Putamen (tissue), 1 donor: ENCODE measurements at places on chromosomes 5 and 9.

- no peak for DNase-seq
Observed at GRCh38 chr5:60835554-60835953, 8.5 kb downstream of the ELOVL7 start.

GRCh38 chr9:21585756-21586752 lies 103.9 kb upstream of the IFNE start:
- no peak for DNase-seq

DNA sequence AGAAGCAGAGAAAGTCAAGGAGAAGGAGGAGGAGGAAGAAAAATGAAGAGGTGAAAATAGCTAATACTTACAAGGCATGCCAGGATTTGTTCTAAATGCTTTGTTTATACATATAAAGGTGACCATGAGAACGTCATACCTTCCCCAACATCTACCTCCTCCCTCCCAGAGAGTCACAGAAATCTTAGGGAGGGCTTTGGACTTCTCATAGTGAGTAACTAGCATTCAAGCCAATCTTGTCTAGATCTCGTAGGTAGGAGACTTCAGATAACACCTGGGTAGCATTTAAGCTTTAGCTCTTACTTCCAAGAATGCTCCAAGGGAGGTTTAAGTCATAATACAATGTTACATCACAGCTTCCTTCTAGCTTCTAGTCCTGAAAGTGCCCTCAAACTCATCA lies 36.5 kb upstream of the GPBP1 start:
- no peak for DNase-seq

- no peak for DNase-seq
Observed at GRCh38 chr5:14359069-14360043, 216.2 kb downstream of the TRIO start.

DNA sequence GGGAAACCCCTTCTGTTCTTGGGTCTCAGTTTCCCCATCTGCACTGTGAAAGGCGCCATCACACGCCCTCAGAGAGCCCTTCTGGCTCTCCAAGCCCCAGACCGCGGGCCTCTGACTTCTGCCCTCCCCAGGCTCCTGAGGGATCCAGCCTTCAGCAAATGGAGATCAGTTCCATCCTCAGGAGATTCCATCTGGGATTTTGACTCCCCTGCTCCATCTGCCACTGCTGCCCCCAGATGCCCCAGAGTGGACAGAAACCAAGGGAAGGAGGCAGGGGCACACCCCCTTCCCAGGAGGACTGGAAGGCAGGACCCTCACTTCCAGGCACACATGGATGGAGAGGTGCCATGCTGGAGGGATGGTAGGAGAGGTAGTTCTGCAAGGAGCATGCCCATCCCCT lies 18.7 kb upstream of the RPS14 start:
- no peak for DNase-seq

GRCh38 chr5:483011-483410 lies 40.0 kb downstream of the EXOC3 start:
- DNase-seq, result no peak

DNA sequence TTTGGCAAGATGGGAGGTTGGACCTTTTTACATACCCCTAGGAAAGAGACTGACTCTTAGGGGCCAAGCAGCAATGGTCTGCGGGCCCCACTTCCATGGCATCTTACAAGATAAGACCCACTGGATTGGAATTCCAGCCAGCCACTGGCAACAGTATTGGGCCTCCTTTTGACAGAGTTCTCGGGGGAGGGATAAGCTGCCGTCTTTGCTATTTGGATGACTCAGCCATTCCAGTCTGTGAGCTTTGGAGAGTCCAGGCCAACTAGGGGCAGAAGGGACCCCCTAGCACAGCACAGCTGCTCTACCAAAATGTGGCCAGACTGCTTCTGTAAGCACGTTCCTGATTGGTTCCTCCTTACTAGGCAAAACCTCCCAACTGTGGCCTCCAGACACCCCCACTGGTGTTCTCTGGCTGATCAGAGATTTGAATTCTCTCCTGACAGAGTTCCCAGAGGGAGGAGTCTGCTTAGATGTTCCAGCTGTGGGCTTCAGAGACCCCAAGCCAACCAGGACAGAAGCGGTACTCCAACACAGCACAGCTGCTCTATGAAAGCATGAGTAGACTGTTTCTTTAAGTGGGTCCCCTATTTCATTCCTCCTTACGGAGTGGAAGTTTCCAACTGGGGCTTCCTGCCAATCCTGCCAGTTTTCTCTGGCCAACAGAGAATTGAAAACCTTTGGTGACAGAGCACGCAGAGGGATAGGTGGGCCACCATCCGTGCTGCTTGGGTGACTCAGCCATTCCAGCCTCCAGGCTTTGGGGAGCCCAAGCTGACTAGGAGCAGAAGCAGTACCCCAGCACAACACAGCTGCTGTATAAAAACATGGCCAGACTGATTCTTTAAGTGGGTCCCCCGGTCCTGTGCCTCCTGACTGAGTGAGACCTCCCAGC lies 672.1 kb upstream of the RIOK2 start:
- no peak for DNase-seq

- DNase-seq, result no peak
Observed at GRCh38 chr9:125508249-125508648, 198.8 kb downstream of the MAPKAP1 start.

- no peak for DNase-seq
Observed at GRCh38 chr9:131262327-131263032, 13.8 kb downstream of the FAM78A start.

DNA sequence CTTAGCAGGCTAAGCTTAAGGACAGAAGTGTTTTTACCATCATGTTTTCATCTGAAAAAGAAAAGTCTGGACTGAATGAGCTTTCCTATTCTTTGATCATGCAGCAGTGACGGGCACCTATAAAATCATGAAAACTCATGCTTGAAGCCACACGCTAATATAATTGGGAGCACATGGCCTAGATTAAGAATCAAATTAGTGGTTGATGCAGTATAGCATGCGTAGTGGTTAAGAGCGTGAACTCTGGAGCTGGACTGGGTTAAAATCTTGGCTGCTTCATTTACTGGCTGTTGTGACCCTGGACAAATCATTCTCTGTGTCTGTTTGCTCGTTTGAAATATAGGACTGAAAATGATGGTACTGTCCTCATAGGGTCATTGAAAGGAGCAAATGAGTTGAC lies 49.9 kb upstream of the IL13 start:
- DNase-seq, result no peak

DNA sequence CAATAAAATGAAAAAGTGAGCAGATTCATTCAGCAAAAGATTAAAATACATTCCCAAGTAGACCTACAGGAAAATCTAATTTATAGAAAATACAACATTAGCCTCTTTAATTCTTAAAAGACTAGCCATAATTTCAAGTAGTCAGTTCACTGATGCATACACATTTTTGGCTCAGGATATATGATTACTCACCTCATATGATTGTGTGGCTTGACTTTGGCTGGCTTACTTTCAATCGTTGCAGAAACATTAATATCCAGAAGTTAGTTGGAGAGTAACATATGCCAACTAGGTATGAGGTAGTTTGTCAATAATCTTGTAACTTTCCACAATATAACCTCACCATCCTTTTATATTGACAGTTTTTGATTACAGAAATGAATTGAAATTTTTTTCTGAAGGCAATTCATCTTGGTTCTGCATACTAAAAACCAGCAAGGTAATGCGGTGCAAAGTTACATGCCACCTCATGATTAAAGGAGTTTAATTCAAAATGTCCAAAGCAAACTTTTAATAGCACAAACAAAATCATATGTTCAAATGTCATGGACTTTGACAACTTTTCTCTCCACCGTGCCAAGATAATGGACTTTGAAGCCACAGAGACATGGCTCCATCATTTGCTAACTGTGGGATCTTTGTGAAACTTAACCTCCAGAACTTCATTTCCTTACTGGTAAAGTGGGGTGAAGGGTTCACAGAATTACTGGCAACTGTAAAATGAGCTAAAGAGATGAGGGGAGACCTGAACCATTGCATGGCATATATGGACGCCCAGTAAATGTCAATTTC lies 76.6 kb upstream of the PAM start:
- DNase-seq, result no peak

DNA sequence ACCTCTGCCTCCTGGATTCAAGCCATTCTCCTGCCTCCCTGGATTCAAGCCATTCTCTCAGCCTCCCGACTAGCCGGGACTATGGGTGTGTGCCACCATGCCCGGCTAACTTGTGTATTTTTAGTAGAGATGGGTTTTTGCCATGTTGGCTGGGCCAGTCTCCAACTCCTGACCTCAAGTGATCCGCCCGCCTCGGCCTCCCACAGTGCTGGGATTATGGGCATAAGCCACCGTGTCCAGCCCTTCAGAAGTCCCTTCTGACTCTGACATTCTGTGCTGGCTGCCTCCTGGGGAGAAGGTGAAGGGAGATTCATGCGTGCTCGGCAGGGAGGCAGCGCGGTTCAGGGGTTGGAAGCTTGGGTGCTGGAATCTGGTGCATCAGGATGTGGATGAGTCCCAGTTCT lies 28.8 kb downstream of the PRRX2 start:
- DNase-seq, result no peak

DNA sequence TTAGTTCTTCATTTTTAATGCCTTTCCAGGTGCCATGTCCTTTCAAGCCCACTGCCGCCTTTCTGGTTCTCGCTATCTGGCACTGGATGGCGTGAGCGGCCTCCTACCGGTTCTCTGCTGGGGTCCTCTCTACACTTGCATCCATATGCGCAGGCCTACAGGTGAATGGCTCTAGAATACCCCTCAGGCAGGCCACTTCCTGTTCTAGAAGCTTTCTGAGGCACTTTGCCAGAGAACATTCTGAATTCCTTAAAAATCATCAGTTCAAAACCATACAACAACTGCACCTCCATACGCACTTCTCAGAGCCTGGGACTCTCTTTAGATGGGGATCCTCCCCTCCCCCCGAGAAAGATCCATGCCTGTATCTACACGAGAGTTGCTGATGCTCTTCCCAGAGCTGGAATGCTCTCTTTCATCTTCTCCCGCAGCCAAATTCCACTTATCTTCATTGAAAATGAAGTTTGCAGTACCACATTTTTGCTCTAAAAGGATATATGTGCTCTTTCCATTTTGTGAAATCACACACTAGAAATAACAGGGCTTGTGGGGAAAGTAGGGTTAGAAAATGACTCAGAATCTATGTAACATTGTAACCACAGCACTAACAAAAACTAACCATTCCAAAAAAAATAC lies 1.4 kb upstream of the LHFPL2 start:
- no peak for DNase-seq

DNA sequence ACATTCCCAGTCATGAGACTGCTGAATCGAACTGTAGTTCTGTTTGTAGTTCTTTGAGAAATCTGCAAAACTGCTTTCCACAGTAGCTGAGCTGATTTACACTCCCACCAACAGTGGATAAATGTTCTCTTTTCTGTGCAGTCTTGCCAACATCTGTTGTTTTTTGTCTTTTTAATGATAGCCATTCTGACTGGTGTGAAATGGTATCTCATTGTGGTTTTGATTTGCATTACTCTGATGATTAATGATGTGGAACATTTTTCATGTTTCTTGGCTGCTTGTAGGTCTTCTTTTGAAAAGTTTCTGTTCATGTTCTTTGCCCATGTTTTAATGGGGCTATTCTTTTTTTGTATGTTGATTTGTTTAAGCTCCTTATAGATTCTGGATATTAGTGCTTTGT lies 187.3 kb upstream of the TLE4 start:
- DNase-seq, result no peak

DNA sequence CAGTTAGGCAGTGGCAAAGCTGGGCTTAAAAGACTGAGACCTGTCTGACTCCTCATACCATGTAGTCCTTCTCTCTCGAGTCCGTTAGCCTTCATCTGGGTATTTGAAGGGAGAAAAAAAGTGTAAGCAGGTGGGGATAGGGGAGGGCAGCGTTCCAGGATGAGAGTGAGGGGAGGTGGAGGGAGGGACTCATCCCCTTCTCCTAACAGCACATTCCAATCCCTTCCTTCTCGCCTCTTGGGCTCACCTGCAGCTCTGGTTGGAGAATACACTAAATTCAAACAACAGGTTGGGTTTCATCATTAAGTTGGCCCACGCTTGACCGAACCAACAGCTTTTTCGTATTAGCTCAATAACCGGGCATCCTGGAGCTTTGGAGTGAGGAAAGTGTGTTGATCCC lies 3.6 kb downstream of the NEURL1B start:
- DNase-seq, result no peak

GRCh38 chr5:72390836-72391235 lies 70.7 kb downstream of the PTCD2 start:
- DNase-seq, result no peak

- DNase-seq, result no peak
Observed at GRCh38 chr9:138053321-138053868, 175.8 kb downstream of the CACNA1B start.

GRCh38 chr5:156411185-156411613 lies 84.2 kb downstream of the SGCD start:
- DNase-seq, result no peak

- no peak for DNase-seq
Observed at GRCh38 chr9:105854783-105855724, 160.7 kb downstream of the TMEM38B start.

GRCh38 chr5:148697180-148697808 lies 43.0 kb upstream of the HTR4 start:
- DNase-seq, result no peak

DNA sequence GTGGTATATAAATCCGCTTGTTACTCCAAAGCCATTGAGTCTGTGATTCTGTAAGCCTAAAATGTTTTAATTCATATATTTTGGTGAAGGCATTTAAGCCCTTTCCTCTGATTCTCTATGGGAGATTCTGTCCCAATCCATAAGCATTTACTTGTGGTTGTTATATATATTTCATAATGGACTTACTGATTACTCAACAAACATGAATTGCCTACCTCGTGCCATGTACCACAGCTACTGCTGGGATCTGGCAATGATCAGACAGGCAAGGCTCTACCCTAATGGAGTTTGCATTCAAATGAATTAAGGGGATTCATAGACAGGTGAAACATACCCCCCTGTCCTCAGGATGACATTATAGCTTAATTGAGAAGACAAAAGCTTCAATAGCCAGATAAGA lies 54.5 kb downstream of the C9orf152 start:
- no peak for DNase-seq

GRCh38 chr5:68261569-68262065 lies 46.1 kb downstream of the PIK3R1 start:
- no peak for DNase-seq

DNA sequence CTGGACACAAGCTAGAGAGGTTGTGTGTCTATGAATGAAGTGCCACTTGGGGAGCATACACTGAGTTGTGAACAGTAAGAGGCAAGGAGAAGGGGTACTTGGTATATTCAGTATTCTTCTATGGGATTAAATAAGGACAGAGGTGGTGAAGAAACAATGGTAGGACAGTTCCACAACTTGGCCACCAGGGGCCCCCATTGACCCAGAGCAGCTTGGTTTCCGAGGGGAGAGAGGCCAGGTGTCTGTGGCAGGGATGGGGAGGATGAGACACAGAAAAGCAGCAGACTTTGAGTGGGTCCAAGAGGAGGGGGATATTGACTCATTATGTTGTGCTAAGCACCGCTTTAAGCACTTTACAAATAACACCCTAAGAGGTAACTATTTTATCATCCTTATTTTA lies 220.6 kb downstream of the MELK start:
- no peak for DNase-seq

- no peak for DNase-seq
Observed at GRCh38 chr9:89354471-89354870, 36.2 kb downstream of the SECISBP2 start.

GRCh38 chr5:95892784-95893354 lies 68.8 kb downstream of the ELL2 start:
- DNase-seq, result no peak
